Endodermal cell (in vitro differentiated cells): ENCODE measurements at places on chromosomes 1 and 21. TPM values are rescaled to one million over a fixed set of nuclear protein-coding genes. Genes with fewer than 3 reads are reported as not detected.

The NEGR1 gene
- 2.0 to 2.7 TPM (median 2.1 TPM) in 3 replicates for total RNA-seq

The CA6 gene
- total RNA-seq: not detected in 2 replicates

The HAO2 gene
- not detected in 3 replicates for total RNA-seq

The LCA5L gene
- 3.5 and 3.6 TPM in 2 replicates for total RNA-seq

The STYXL2 gene
- total RNA-seq: 0.33 to 5.2 TPM (median 4.0 TPM) in 3 replicates

The CRB1 gene
- not detected in 3 replicates for total RNA-seq

DNA sequence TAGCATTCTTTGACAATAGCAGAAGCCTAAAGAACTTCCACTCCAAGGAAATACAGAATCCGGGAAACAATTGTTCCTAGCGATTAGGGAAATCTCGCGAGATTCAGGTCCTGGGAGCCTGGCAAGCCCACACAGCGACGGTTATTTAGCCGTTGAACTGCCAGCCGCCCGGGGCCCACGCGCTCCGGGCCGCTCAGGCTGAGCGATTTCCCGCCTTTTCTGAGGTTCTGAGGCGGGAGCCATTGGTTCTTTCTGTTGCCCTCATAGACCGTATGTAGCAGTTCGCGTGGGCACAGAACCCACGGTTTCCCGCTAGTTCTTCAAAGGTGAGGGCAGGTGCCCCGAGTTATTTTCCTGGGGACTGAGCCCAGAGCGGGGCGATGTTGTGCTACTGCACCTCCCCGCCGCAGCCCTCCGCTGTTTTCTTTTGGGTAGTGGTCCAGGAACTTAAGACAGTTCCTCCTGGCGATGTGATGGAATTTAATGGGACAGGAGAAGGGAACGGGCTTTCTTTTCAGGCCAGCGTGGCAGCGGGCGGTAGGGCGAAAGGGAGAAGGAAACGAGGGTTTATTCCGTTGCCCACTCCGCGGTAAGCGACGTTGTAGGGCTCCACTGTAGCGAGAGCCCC, at the start of gene SYCP1:
SYCP1 (plus strand) TSS at position 171 of the 628 bp plus-strand sequence. CDS start 602 bp downstream, outside the sequence.
- DNase-seq: peak; percentile 50

DNA sequence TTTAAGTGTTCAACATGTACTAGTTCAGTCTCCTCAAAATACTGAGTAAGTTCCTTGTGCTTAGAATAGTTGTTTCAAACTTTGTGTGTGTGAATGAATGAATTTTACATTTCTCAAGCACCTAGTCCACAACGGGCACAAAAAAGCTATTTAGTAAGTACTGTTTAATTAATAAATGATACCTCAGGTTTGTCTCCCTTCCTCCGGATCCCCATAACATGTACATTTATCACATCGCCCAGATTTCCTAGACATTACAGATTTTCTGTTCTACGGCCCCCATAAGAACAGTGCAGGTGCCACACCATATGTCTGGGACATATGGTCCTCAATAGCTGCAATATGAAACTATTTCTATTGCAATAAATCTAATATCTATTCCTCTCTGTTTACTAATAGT, 1.3 kb upstream of the TTF2 start:
- DNase-seq: no peak

GRCh38 chr1:214458541-214458940, 92.9 kb downstream of the PTPN14 start:
- no peak for DNase-seq

DNA sequence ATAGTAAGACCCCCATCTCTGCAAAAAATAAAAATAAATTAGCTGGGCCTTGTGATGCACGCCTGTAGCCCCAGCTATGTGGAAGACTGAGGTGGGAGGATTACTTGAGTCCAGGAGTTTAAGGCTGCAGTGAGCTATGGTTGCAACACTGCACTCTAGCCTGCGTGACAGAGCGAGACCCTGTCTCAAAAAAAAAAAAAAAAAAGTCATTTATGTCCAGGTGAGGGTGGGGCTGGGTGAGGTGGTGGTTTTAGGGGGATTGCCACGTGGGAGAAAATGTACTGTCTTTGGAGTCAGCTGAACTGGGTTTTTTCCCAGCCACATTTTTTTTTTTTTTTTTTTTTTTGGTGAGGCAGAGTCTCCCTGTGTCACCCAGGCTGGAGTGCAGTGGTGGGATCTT, 6.7 kb downstream of the PIK3CD start:
- no peak for DNase-seq

- peak; percentile 90 for DNase-seq
Observed at GRCh38 chr1:227729881-227730629, 5.0 kb downstream of the JMJD4 start.

DNA sequence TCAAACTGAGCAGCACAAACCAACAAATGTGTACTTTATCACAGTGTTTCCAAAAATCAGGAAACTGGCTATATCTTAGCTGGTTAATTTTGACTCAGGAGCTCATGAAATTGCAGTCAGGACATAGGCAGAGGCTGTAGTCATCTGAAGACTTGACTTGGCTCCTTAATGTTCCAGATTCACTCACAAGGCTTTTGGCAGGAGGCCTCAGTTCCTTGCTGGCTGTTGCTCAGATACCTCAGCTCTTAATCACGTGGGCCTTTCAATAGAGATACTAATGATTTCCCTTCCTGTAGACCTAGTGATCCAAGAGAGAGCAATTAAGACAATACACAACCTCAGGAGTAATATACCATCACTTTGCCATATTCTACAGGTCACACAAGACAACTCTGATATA, 537.7 kb downstream of the BRINP3 start:
- no peak for DNase-seq

DNA sequence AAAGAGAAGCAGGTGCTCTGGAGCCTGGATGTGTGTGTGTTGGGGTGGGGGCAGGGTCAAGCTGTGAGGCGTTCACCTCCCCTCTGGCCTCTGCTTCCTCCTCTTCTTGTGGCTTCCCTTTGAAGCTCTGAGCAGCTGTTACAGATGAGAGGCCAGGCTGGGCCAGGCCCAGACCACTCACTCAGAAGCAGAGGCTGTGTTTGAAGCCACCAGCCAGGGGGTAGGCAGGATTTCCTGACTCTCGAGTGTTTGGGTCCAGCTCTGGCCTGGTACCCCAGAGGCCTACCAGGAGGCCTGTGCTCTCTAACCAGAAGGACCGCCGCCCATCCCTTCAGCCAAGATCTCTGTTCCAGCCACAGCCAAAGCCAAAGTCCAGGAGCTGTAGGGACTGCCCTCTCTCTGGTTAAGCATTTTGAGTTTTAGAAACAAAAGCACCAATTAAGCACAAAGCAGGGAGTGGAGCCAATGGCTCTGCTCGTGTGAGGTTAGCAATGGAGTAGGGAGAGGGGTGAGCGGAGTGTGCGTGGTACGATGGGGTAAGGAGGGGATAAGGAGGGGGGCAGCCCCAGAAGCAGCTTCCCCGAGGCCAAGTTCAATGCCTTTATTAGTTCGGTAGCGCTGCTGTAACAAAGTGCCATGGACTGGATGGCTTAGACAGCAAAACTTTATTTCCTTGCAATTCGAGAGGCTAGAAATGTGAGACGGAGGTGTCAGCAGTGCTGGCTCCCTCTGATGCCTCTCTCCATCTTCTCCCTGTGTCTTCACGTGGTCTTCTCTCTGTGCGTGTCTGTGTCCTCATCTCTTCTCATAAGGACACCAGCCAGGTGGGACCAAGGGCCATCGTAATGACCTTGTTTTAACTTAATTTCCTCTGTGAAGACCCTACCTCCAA, 20.5 kb downstream of the RCSD1 start:
- DNase-seq: peak; percentile 44

DNA sequence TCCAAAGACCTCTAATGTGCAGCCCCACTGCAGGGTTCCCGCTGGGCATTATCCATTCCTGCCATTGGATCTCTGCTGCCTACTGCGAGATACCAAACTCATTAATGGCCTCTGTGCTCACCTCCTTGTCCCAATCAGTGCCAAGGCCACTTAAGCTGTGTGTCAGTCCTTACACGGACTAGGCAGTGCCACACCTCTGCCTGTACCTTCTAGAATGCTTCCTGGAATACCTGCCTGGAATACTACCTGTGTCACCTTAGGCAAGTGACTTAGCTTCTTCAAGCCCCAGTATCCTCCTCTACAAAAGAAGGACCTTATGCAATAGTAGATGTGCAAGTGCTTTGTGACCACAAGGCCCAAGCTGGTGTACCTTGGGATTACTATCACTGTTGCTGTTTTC, 100.1 kb downstream of the FOXD2 start:
- DNase-seq: no peak

DNA sequence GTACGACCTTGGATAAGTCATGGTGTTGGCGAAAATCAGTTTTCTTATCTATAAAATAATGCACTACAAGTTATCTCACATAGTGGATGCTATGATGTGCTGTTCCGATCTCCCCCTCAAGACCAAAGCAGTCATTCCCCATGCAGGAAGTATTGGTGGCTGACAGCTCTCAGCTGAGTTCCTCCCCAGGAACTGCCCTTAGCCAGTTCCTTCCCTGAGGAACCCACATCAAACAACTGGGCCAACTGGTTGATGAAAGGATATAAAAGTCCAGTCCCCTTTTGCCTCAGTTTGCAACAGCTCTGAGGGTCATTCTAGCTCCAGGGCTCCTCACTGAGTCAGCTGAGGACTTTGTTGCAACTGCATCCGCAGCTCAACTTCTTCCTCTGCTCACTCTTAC, 16.1 kb upstream of the SLAMF1 start:
- DNase-seq: no peak

- no peak for DNase-seq
Observed at GRCh38 chr21:43913928-43914327, 48.9 kb downstream of the AGPAT3 start.

GRCh38 chr21:36698981-36699545, at the start of gene SIM2:
SIM2 (plus strand) TSS chr21:36699115; CDS start chr21:36699747, 632 bp downstream.
- DNase-seq: peak; percentile 86

- DNase-seq: no peak
Observed at GRCh38 chr1:160238408-160238807, 23.9 kb downstream of the DCAF8 start.

GRCh38 chr1:173408886-173409285, 68.2 kb upstream of the PRDX6 start:
- DNase-seq: no peak
